ENCODE measurements at places on chromosomes 16 and 17. TPM values are rescaled to one million over a fixed set of nuclear protein-coding genes. Genes with fewer than 3 reads are reported as not detected.

GRCh38 chr17:39057701-39058206 lies 90.6 kb upstream of the FBXO47 start:
- no peak overlapping the region for H3K27ac ChIP-seq
- peak; percentile 15 for DNase-seq
- H3K4me3 ChIP-seq = no peak overlapping the region
- no peaks in the 10 kb centered on the region for H3K36me3 ChIP-seq

DNA sequence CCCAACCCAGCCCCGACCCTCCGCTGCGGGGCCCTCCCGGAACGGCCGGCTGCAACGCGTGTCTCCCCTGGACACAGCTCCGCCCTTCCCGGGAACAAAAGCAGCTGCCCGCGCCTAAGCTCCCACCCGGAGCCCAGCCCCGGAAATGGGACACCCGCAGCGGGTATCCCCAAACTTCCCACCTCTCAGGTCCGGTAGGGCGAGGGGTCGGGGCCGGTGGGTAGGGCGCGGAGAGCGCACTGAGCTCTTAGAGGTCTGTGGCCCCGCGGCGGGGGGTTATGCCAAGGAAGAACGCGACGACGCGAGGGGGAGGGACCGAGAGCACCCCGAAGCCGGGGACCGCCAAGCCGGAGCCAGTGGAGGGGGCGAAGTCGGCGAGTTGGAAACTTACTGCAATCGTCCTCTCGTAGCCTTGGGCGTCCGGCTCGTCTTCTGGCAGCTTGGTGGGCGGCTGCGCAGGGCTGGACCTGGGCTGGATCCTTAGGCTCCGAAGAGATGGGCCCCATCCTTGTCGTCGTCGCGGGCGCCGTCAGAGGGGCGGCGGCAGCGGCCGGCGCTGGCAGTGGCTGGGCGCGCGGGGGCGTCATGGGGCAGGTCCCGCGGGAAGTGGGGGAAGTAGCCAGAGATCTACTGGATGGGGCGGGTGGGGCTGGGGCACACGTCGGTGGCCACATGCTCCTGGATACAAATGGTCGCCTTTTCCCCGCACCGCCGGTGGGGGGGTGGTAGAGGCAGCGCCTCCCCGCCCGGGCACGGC lies 6.9 kb downstream of the USP6 start:
- H3K27ac ChIP-seq = no peak overlapping the region
- peaks cover 10% of the 10 kb centered on the region for H3K4me1 ChIP-seq
- peak overlapping the region; percentile 54 for H3K4me3 ChIP-seq
- no peaks in the 10 kb centered on the region for H3K36me3 ChIP-seq
- DNase-seq = peak; percentile 50

DNA sequence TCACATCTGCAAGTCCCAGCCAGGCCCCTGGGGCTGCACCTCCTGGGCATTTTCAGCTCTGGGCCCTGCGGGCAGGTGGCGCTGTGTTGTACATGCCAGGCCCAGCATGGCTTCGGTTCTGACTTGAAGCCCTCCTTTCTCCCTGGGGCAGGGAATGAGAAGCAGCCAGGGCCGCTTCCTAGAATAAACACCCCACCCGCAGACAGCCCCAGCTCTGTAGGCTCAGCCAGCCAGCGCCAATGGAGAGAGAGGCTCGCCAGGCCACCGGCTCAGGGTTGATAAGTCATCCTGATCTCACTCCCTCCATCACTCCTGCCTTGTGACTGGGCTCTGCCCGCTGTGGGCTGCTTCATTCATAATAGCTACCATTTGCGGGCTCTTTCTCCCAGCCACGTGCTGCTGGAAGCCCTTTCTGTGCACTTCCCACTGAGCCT lies 6.0 kb upstream of the GLIS2 start:
- H3K27me3 ChIP-seq = peaks cover 3% of the 10 kb centered on the region
- no peaks in the 10 kb centered on the region for H3K36me3 ChIP-seq
- peaks cover 23% of the 10 kb centered on the region for H3K4me1 ChIP-seq
- H3K27ac ChIP-seq = no peak overlapping the region
- no peak overlapping the region for H3K4me3 ChIP-seq
- peak; percentile 82 for DNase-seq

GRCh38 chr17:17412326-17412725 lies 64.5 kb upstream of the MED9 start:
- H3K36me3 ChIP-seq = no peaks in the 10 kb centered on the region
- no peaks in the 10 kb centered on the region for H3K27me3 ChIP-seq
- peaks cover 2% of the 10 kb centered on the region for H3K4me1 ChIP-seq
- H3K27ac ChIP-seq = no peak overlapping the region
- no peak for DNase-seq

- no peaks in the 10 kb centered on the region for H3K4me1 ChIP-seq
- DNase-seq = no peak
- no peaks in the 10 kb centered on the region for H3K36me3 ChIP-seq
- no peak overlapping the region for H3K27ac ChIP-seq
- H3K27me3 ChIP-seq = no peaks in the 10 kb centered on the region
- H3K4me3 ChIP-seq = no peak overlapping the region
These were observed 301.7 kb upstream of the IRX5 start for GRCh38 chr16:54628796-54629625.

DNA sequence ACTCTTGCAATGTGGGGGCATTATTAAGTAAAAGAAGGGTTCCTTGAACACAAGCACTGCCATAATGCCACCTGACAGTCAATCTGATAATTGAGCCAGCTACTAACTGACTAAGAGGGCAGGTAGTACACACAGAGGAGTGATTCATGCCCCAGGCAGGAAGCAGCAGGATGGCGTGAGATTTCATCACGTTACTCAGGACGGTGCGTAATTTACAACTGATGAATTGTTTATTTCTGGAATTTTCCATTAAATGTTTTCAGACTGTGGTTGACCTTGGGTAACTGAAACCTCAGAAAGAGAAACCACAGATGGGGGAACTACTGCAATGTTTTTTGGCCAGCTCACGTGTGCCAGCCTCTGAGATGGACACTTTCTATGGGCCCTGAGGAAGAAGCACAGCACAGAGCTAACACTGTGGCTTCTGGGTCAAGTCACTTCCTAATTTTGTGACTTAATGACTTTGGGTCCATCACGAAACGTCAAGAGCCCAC lies 46.7 kb downstream of the C17orf67 start:
- peaks cover 10% of the 10 kb centered on the region for H3K4me1 ChIP-seq
- no peaks in the 10 kb centered on the region for H3K36me3 ChIP-seq
- peak; percentile 20 for DNase-seq
- no peak overlapping the region for H3K27ac ChIP-seq
- H3K27me3 ChIP-seq = peaks cover 4% of the 10 kb centered on the region

GRCh38 chr16:49471038-49471727 lies 97.6 kb downstream of the C16orf78 start:
- no peak overlapping the region for H3K27ac ChIP-seq
- H3K36me3 ChIP-seq = no peaks in the 10 kb centered on the region
- H3K4me3 ChIP-seq = no peak overlapping the region
- H3K27me3 ChIP-seq = no peaks in the 10 kb centered on the region
- DNase-seq = no peak

DNA sequence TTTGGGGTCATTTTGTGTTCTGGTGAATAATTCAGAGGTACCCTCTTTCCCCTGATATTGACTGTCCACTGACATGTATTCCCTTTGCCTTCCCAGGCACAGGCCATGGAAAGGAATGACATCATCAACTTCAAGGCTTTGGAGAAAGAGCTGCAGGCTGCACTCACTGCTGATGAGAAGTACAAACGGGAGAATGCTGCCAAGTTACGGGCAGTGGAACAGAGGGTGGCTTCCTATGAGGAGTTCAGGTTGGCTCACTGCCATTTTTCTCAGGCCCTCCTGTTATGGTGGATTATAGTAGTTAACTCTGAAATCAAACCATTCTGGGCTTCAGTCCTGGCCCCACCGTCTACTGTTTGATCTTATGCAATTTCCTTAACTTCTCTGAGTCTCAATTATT lies 1.6 kb upstream of the EFTUD2 start:
- peaks cover under 1% of the 10 kb centered on the region for H3K36me3 ChIP-seq
- no peak overlapping the region for H3K27ac ChIP-seq
- no peak overlapping the region for H3K4me3 ChIP-seq
- peaks cover 3% of the 10 kb centered on the region for H3K27me3 ChIP-seq

GRCh38 chr16:27287887-27288286 lies 19.3 kb upstream of the NSMCE1 start:
- H3K36me3 ChIP-seq = no peaks in the 10 kb centered on the region
- H3K27ac ChIP-seq = no peak overlapping the region
- no peak overlapping the region for H3K4me3 ChIP-seq
- H3K4me1 ChIP-seq = peaks cover 35% of the 10 kb centered on the region
- no peak for DNase-seq
- no peaks in the 10 kb centered on the region for H3K27me3 ChIP-seq

- no peak overlapping the region for H3K4me3 ChIP-seq
- no peaks in the 10 kb centered on the region for H3K27me3 ChIP-seq
- H3K36me3 ChIP-seq = peaks cover 4% of the 10 kb centered on the region
- no peaks in the 10 kb centered on the region for H3K4me1 ChIP-seq
- H3K27ac ChIP-seq = no peak overlapping the region
These were observed 5.7 kb upstream of the SLC38A8 start for GRCh38 chr16:84048270-84048669.

GRCh38 chr17:40730970-40731369 lies 24.2 kb downstream of the KRT25 start:
- H3K27ac ChIP-seq = no peak overlapping the region
- H3K27me3 ChIP-seq = no peaks in the 10 kb centered on the region
- no peaks in the 10 kb centered on the region for H3K36me3 ChIP-seq

DNA sequence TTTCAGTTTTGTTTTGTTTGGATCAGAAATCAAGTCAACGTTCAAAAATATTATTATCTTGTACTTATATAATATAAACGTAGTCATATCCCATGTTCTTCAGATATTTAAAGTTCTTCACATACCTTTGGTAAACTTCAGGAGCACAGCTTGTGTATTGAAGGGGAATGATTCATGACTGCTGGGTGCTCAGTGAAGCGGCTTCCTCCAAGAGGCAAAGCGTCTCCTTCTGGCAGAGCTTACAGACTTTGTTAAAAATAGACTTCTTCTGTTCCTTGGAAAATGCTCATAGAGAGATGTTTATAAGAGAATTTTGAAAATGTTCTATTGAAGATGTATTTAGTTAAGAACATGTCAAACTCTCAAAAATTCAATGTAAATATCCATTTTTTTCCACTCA lies 155.6 kb upstream of the CNTNAP4 start:
- H3K27ac ChIP-seq = no peak overlapping the region
- no peak overlapping the region for H3K4me3 ChIP-seq
- no peaks in the 10 kb centered on the region for H3K36me3 ChIP-seq
- H3K4me1 ChIP-seq = no peaks in the 10 kb centered on the region

- no peaks in the 10 kb centered on the region for H3K36me3 ChIP-seq
- DNase-seq = no peak
- peak overlapping the region; percentile 82 for H3K27ac ChIP-seq
These were observed 8.0 kb upstream of the MYL4 start for GRCh38 chr17:47201166-47201565.

DNA sequence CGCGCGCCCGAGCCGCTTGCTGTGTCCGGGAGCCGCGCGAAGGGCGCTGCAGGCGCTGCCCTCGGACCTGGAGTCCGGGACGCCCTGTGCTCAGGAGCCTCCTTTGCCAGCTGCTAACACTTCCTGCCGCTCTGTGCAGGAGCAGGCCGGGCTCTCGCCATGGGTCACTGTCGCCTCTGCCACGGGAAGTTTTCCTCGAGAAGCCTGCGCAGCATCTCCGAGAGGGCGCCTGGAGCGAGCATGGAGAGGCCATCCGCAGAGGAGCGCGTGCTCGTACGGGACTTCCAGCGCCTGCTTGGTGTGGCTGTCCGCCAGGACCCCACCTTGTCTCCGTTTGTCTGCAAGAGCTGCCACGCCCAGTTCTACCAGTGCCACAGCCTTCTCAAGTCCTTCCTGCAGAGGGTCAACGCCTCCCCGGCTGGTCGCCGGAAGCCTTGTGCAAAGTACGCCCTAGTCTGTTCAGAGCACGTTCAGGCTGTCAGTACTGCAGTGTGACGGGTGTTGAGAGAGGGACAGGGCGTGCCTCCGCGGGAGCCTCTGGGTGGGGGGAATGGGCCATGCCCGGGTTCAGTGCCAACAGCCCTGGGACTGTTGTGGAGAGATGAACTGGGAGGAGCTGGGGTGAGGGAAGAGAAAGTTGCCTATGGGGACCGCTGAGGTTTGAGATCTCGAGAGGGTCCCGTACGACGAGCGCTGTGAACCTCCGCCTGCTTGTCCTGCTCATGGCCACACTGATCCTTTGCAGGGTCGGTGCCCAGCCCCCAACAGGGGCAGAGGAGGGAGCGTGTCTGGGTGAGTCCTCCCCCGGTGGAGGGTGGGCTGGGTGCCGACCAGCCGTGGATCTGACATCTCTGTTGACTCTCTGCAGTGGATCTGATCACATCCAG lies 1.3 kb downstream of the ZNF276 start:
- peaks cover 34% of the 10 kb centered on the region for H3K4me1 ChIP-seq
- H3K36me3 ChIP-seq = peaks cover 38% of the 10 kb centered on the region
- H3K27ac ChIP-seq = peak overlapping the region; percentile 92
- no peak for DNase-seq
- H3K4me3 ChIP-seq = peak overlapping the region; percentile 97

DNA sequence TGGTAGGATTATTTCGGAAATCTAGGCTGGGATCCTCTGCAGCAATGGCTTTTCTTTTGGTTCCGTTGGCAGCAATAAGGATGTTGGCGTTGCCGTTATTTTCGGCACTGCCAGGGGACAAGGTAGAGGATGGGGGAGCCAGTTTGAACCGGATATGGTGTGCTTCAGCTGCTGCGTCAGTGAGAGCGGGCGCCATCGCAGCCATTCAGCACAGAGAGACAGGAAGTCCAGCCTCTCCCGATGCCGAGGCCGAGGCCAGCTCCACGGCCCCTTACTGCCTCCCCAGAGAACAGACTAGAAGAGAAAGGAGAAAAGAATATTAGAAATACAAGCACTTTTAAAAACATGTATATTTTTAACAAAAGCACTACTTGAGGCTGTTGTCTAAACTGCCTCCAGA lies 21.3 kb downstream of the KANSL1 start:
- no peak overlapping the region for H3K27ac ChIP-seq
- no peak for DNase-seq

DNA sequence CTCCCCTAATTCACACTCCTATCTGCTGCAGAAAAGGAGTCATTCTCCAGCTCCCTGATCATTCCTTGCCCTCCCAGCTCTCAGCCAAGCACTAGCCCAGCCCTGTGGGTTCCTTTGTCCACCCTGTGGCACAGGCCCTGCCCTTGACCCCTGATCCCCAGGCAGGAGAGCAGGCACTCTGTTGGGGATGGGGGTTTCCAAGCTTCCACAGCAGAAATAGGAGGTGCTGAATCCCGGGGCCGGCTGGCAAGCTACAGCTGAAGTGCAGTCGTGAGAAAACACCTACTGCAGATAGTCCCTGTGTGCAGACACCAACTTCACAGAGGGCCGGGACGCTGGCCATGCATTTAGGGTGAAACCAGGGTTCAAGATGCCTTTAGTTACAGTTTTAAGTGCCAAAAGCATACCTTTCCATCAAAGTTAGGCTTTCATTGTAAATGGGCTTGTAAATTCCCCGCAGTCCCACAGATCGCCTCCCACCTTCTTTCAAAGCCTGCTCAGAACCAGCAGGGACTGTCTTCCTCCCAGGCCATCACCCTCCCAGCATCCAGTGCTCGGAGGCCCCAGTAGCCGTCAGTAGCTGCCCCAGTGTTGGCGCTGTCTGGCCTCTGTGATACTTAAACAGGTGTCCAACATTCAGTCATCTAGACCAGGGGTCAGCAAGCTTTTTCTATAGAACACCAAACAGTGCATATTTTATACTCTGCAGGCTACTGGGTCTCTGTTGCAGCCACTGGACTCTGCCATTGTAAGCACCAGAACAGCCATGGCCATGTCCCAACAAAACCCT lies 10.6 kb downstream of the CPSF4L start:
- DNase-seq = no peak
- peaks cover 18% of the 10 kb centered on the region for H3K36me3 ChIP-seq
- H3K27me3 ChIP-seq = no peaks in the 10 kb centered on the region
- H3K4me3 ChIP-seq = no peak overlapping the region
- no peak overlapping the region for H3K27ac ChIP-seq

The CEMP1 gene
- 0.91 TPM for polyA plus RNA-seq

The CD300LB gene
- polyA plus RNA-seq = 0.39 TPM

The ZMYND15 gene
- 0.82 TPM for polyA plus RNA-seq

The KRTAP3-1 gene
- not detected for polyA plus RNA-seq

The DYNLRB2 gene
- not detected for polyA plus RNA-seq

The SRCAP gene
- 20.9 TPM for polyA plus RNA-seq

The ITGAD gene
- polyA plus RNA-seq = 0.19 TPM

The KCNH6 gene
- not detected for polyA plus RNA-seq
